Upper lobe of right lung (tissue), 1 donor: ENCODE measurements at places on chromosomes 11 and 22. TPM values are rescaled to one million over a fixed set of nuclear protein-coding genes. Genes with fewer than 3 reads are reported as not detected.

DNA sequence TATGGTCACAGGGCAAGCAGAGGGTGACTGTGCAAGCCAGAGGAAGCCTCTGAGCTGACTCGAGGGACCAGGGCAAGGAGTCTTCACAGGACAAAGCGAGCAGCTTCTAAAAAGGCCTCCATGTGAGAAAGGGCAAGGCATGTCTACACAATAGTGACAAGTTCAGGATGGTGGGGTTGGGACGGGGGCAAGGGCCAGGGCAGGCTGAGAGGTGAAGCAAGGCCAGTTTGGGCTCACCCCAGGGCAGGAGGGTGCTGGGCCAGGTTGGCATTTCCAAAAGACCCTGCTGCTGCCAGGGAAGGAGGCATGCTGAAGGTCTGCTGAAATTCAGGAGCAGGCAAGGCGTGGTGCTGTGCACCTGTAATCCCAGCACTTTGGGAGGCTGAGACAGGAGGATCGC, 12.3 kb upstream of the CABP7 start:
- no peak for DNase-seq
- no peak overlapping the region for H3K27ac ChIP-seq
- no peaks in the 10 kb centered on the region for H3K36me3 ChIP-seq
- peaks cover 9% of the 10 kb centered on the region for H3K4me1 ChIP-seq
- no peak overlapping the region for H3K4me3 ChIP-seq
- H3K27me3 ChIP-seq: peaks cover 6% of the 10 kb centered on the region

- DNase-seq: no peak
- peaks cover 51% of the 10 kb centered on the region for H3K4me1 ChIP-seq
- H3K36me3 ChIP-seq: peaks cover 34% of the 10 kb centered on the region
These were observed 66.9 kb downstream of the AMOTL1 start for GRCh38 chr11:94834911-94835593.

Gene PHETA2
- 15.4 TPM for total RNA-seq

Gene MYOD1
- not detected for total RNA-seq
